H9 (cell line): ENCODE measurements at places on chromosomes 7 and 10. TPM values are rescaled to one million over a fixed set of nuclear protein-coding genes. Genes with fewer than 3 reads are reported as not detected.
A peak's percentile ranks its signal among the peaks of the same experiment; 100 is the strongest.

- DNase-seq, result no peak
- peaks cover 18% of the 10 kb centered on the region; the same call in 2 of the 3 replicates for H3K36me3 ChIP-seq
- H3K4me3 ChIP-seq, result no peak overlapping the region
- no peak overlapping the region for H3K27ac ChIP-seq
Observed at GRCh38 chr10:97356318-97356914, 21.9 kb upstream of the FRAT2 start.

DNA sequence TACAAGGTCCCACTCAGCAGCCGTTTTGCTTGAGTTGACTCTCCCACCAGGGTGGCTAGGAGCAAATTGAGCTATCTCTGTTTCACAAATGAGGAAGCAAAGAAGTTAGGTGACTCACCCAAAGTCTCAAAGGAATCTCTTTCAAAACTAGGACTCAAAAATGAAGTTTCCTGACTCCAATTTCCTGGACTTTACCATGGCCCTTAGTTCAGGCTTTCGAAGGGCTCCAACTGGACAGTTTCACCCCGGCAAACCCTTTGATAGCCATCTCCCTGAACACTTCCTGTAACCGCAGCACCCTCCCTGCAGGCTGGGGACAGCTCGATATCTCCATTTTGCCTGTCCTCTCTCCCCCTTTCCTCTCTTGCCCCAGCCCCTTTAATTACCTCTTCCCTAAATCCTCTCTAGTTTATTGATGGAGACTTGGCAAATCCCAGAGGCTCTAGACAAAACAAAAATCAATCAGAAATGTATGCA, 4.7 kb upstream of the AFAP1L2 start:
- no peak overlapping the region for H3K4me3 ChIP-seq
- peaks cover 5% of the 10 kb centered on the region; the same call in 1 of the 2 replicates for H3K4me1 ChIP-seq
- no peak for DNase-seq
- H3K27ac ChIP-seq, result no peak overlapping the region
- H3K36me3 ChIP-seq, result no peaks in the 10 kb centered on the region
- no peaks in the 10 kb centered on the region; the same call in 1 of the 2 replicates for H3K27me3 ChIP-seq

GRCh38 chr10:72997099-72997498, 42.5 kb upstream of the PLA2G12B start:
- peaks cover 5% of the 10 kb centered on the region; the same call in 2 of the 3 replicates for H3K36me3 ChIP-seq
- DNase-seq, result no peak
- H3K27ac ChIP-seq, result no peak overlapping the region
- no peaks in the 10 kb centered on the region for H3K4me1 ChIP-seq
- no peak overlapping the region for H3K4me3 ChIP-seq
- no peaks in the 10 kb centered on the region for H3K27me3 ChIP-seq

The PARD3 gene
- total RNA-seq, result 44.7 and 47.2 TPM in 2 replicates

DNA sequence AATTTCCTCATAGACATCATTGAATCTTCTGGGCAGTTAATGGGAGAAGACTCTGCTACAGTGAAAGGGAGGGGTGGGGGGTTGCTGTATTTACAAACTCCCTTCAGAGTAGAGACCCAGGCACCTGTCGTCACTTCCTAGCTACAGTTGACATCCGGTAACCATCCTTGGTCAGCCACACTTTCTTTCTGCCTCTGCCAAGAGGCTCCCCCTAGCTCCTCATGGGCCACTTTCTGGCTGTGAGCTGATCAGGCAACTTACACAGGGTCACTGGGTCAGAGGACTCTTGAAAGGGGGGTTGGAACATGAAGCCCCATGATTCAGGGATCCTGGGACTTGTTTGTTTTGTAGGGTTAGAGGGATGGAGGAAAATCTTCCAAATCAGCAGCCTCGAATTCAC, 1.2 kb downstream of the TECPR1 start:
- H3K27ac ChIP-seq, result no peak overlapping the region
- H3K36me3 ChIP-seq, result no peaks in the 10 kb centered on the region
- no peak for DNase-seq

The VENTX gene
- 10.9 and 11.1 TPM in 2 replicates for total RNA-seq

GRCh38 chr7:50185208-50185607, 92.2 kb upstream of the ZPBP start:
- no peak overlapping the region for H3K4me3 ChIP-seq
- no peaks in the 10 kb centered on the region for H3K27me3 ChIP-seq
- H3K27ac ChIP-seq, result no peak overlapping the region
- H3K36me3 ChIP-seq, result no peaks in the 10 kb centered on the region
- DNase-seq, result no peak

DNA sequence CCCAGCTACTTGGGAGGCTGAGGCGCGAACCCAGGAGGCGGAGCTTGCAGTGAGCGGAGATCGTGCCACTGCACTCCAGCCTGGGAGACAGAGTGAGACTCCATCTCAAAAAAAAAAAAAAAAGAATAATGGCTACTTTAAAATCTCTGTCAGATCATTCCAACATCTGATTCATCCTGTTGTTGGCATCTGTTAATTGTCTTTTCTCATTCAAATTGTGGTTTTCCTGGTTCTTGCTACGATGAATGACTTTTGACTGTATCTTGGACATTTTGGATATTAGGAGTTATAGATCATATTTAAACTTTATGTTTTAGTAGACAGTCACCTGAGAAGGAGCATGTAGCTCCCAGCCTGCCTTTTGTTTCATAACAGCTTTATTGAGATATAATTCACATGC, 8.5 kb downstream of the TPST1 start:
- H3K27ac ChIP-seq, result no peak overlapping the region
- H3K27me3 ChIP-seq, result no peaks in the 10 kb centered on the region
- H3K4me1 ChIP-seq, result no peaks in the 10 kb centered on the region

The CDK1 gene
- 75.2 and 78.9 TPM in 2 replicates for total RNA-seq

GRCh38 chr7:127918130-127918529, 113.1 kb downstream of the LRRC4 start:
- H3K4me3 ChIP-seq, result no peak overlapping the region
- no peaks in the 10 kb centered on the region for H3K4me1 ChIP-seq
- no peak overlapping the region for H3K27ac ChIP-seq
- no peaks in the 10 kb centered on the region for H3K27me3 ChIP-seq
- no peak for DNase-seq

GRCh38 chr10:127456122-127456521, 93.0 kb upstream of the NPS start:
- no peaks in the 10 kb centered on the region for H3K4me1 ChIP-seq
- no peak overlapping the region for H3K4me3 ChIP-seq
- no peak overlapping the region for H3K27ac ChIP-seq

- H3K36me3 ChIP-seq, result peaks cover 84% of the 10 kb centered on the region
- no peak overlapping the region; the same call in 1 of the 2 replicates for H3K4me3 ChIP-seq
Observed at GRCh38 chr10:75226656-75227055, 9.1 kb downstream of the COMTD1 start.

- no peaks in the 10 kb centered on the region for H3K4me1 ChIP-seq
- H3K27ac ChIP-seq, result no peak overlapping the region
- H3K27me3 ChIP-seq, result no peaks in the 10 kb centered on the region
Observed at GRCh38 chr10:52701647-52702046, 70.9 kb downstream of the MBL2 start.

DNA sequence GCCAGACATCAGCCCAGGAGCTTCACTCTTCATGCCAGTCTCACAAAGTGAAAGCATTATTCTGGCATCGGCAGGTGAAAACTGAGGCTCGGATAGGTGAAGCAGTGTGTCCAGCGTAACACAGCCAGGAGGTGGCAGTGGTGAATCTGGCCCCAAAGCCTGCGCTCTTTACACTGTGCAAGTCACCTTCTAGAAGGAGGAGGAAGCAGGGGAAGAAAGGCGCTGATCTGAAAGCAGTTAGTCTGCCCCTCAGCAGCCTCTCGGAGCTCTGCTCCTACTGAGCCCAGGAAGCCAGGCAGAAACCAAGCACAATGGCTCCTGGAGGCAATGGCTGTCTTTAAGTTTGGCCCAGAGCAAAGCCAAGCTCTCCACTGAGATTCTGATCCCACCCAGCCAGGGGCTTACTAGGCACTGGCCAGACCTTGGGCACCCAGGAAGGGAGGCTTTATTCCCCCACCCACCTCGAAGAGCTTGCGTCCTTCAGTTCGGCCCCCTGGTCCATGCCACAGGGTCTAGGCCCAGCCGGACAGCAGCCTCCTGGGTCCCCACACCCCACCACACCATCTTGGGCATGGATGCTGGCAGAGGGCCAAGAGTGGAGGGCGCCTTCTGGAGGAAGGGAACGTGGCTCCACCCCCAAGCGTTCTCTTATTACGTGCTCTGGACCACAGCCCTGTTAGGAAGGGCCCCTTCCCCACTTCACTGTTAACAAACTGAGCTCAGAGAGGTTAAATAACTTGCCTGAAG, 104.5 kb downstream of the GRID1 start:
- H3K36me3 ChIP-seq, result no peaks in the 10 kb centered on the region
- DNase-seq, result peak; percentile 76
- H3K4me1 ChIP-seq, result no peaks in the 10 kb centered on the region; the same call in 1 of the 2 replicates
- no peak overlapping the region for H3K27ac ChIP-seq
- no peaks in the 10 kb centered on the region for H3K27me3 ChIP-seq

DNA sequence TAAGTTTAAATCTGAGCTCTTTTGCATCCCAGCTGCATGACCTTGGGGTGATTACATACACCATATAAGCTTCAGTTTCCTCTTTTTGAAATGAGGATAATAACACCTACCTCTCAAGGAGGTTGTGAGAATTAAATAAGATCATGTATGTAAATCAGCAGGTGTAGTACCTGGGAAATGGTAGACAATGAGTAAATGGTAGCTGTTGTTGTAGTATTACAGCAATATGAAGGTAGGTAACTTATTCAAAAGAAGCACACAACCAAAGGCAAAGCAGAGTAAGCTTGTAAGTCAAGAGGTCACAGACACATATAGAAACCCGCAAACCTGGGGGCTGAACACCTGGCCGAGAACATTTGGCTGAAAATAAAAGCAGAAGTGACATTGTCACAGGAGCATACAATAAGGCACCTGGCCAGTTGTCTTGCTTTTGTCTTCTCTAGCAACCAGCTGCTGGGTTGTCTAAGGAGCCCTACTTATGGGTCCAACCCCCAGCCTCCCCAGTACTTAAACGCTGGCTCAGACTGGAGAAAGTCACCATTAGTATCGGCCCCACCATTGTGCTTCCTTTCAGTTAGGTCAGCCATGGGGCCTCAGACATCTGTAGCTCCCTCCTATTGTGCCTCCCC, 203.6 kb upstream of the MKLN1 start:
- no peak overlapping the region for H3K27ac ChIP-seq
- DNase-seq, result no peak
- peaks cover 16% of the 10 kb centered on the region for H3K36me3 ChIP-seq
- H3K4me3 ChIP-seq, result no peak overlapping the region
- no peaks in the 10 kb centered on the region for H3K27me3 ChIP-seq

The CACNA2D1 gene
- 29.9 and 36.2 TPM in 2 replicates for total RNA-seq

GRCh38 chr10:122267849-122268737, 3.0 kb upstream of the BTBD16 start:
- no peaks in the 10 kb centered on the region; the same call in 1 of the 2 replicates for H3K4me1 ChIP-seq
- no peak overlapping the region for H3K4me3 ChIP-seq
- H3K27me3 ChIP-seq, result no peaks in the 10 kb centered on the region
- peak; percentile 74 for DNase-seq

DNA sequence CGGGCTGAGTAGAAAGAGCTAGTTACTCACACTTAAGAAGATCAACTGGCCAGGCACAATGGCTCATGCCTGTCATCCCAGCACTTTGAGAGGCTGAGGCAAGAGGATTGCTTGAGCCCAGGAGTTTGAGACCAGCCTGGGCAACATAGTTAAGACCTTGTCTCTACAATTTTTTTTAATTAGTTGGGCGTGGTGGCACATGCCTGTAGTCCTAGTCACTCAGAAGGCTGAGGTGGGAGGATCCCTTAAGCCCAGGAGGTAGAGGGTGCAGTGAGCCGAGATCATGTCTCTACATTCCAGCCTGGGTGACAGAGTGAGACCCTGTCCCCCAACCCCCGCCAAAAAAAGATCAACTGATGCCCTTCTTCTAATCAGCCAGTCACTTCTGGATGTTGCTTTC, 74.6 kb upstream of the ATP6V0A4 start:
- peaks cover 16% of the 10 kb centered on the region; the same call in 2 of the 3 replicates for H3K36me3 ChIP-seq
- DNase-seq, result no peak

DNA sequence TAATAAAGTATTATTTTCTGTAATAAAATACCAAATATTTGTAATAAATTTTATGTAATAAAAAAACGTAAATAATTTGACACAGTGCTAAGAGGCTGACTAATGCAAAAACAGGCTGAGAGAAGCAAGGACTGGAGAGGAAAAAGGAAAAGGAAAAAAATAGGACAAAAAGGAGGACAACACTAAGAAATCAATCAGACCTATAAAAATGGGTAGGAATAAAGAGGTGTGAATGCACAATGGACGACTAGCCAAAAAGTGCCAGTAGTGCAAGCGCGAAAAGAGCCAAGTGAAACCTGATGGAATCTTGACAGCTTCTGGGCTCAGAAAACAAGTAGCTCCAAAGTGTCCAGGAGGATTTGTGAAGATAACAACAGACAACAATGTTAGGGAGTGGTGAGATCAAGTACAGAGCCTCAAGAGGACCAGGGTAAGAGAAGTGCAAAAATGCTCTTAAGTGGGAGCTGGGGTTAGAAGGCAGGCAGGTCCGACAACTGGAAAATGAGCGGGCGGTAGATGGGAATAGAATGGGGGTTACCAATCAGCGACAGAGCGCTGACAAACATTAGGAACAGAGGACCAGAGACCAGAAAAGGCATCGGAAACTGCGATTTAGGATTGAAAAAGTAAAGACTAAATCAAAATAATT, 1.2 kb downstream of the BRAF start:
- no peaks in the 10 kb centered on the region for H3K27me3 ChIP-seq
- DNase-seq, result no peak
- H3K4me1 ChIP-seq, result no peaks in the 10 kb centered on the region
- peaks cover under 1% of the 10 kb centered on the region; the same call in 1 of the 3 replicates for H3K36me3 ChIP-seq
- no peak overlapping the region for H3K27ac ChIP-seq

DNA sequence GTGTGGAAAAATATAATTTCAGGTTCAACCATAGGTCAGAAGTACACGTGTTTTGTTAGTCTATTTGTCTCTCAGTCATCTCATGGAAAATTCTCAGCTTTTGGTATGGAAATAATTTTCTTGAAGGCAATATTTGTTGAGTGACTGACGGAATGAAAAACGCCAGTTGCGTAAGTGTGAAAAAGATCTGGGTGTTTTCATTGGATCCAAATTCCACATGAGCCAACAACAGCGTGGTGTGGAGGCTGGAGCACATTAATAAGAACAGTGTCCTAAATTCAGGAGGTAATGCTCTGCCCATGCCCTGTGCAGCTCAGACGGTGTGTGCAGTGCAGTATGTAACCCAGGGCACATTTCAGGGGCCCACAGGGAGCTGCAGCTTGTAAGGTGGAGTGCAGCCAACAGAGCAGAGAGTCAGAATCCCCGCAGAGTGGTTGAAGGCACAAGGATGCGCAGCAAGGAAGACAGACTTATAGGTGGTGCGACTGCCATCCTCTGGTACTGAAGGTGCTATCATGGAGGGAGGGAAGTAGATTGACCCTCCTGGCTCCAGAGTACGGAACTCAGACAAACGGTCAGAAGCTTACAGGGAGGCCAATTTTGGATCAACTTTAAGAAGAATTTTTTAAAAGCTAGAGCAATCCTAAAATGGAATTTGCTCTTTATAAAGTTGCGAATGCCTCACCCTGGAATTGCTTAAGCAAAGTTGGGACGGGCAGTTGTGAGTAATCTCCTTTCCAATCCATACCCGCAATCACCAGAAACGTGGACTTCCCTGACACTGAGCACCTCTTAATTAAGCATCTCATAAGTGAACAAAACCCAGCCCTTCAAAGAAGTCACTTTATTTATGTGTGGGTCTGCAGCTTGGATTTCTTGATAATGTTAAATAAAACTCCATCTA, 38.0 kb downstream of the EGFR start:
- no peaks in the 10 kb centered on the region for H3K4me1 ChIP-seq
- H3K36me3 ChIP-seq, result no peaks in the 10 kb centered on the region
- H3K27ac ChIP-seq, result no peak overlapping the region

- H3K36me3 ChIP-seq, result no peaks in the 10 kb centered on the region; the same call in 2 of the 3 replicates
- no peak for DNase-seq
- no peaks in the 10 kb centered on the region for H3K27me3 ChIP-seq
- no peaks in the 10 kb centered on the region for H3K4me1 ChIP-seq
- H3K4me3 ChIP-seq, result no peak overlapping the region
Observed at GRCh38 chr7:1994931-1995330, 237.8 kb downstream of the MAD1L1 start.
